ENCODE measurements at places on chromosomes 16 and 17. TPM values are rescaled to one million over a fixed set of nuclear protein-coding genes. Genes with fewer than 3 reads are reported as not detected.

DNA sequence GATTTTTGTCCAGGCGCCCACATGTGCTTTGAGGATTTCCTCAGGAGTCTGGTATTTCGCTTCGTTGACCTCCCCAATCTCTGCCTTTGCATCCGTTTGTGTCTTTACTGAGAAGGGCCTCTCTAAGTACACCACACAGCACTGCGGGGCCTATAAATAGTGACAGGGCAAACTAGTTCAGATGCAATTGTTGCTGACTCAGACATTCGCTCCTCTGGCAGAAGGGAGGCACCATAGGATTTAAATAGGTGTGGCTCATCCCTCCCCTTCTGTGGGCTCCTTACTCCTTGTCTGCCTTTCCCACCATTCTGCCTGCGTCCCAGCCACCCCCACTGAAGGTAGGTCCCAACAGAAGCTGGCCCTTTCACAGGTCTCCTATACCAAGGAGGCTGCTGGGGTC, 192.3 kb downstream of the SHISA9 start:
- no peak overlapping the region for H3K27ac ChIP-seq
- H3K4me1 ChIP-seq: no peaks in the 10 kb centered on the region
- H3K36me3 ChIP-seq: no peaks in the 10 kb centered on the region
- H3K4me3 ChIP-seq: no peak overlapping the region
- no peaks in the 10 kb centered on the region for H3K27me3 ChIP-seq

The MILR1 gene
- total RNA-seq: 10.1 TPM

The DNAI2 gene
- total RNA-seq: not detected

DNA sequence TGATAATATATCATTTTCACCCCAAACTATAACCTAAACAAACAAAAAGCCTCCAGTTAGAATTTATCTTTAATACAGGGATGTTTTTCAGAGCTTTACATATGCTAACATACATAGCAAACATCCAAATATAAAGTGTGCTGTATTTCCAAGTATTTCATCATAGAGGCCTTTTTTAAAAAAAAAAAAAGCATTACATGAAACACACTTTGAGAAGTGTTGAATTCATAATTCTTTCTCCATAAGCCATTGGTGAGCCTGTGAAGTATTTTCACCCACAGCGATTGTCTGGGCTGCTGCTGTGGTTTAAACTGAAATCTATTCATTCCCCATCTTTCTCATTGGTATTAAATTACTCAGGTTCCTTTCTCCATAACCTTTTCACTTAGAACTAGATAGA, 503.4 kb upstream of the CDH8 start:
- H3K36me3 ChIP-seq: no peaks in the 10 kb centered on the region
- no peaks in the 10 kb centered on the region for H3K27me3 ChIP-seq
- no peak for DNase-seq
- no peak overlapping the region for H3K27ac ChIP-seq
- H3K4me3 ChIP-seq: no peak overlapping the region

GRCh38 chr16:57301126-57301817, 16.8 kb upstream of the PLLP start:
- DNase-seq: no peak
- peak overlapping the region; percentile 36 for H3K4me3 ChIP-seq
- peaks cover 18% of the 10 kb centered on the region for H3K4me1 ChIP-seq
- no peaks in the 10 kb centered on the region for H3K27me3 ChIP-seq

The HBZ gene
- total RNA-seq: not detected

DNA sequence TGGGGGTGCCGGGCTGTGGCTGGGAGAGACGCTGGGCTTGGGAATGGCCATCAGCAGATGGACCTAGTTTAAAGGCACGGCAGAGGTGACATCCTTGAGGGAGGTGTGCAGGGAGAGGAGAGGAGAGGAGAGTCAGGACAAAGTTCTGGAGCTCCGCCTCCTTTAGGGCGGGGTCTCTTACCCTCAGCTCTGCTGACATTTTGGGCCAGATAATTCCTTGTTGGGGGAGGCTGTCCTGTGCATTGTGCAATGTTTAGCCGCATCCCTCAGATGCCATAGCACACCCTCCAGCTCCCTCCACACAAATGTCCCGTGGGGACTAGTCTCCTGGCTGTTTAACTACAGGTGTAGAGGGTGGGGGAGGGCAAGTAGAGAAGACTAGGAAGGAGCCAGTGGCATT, 48.3 kb downstream of the ARHGAP23 start:
- DNase-seq: no peak
- H3K27me3 ChIP-seq: no peaks in the 10 kb centered on the region
- no peak overlapping the region for H3K4me3 ChIP-seq
- H3K36me3 ChIP-seq: no peaks in the 10 kb centered on the region
- peaks cover 3% of the 10 kb centered on the region for H3K4me1 ChIP-seq

- H3K4me3 ChIP-seq: no peak overlapping the region
- H3K27ac ChIP-seq: no peak overlapping the region
- no peaks in the 10 kb centered on the region for H3K27me3 ChIP-seq
- DNase-seq: no peak
These were observed 670.9 kb downstream of the TOX3 start for GRCh38 chr16:51875834-51876600.

The RUSF1 gene
- 44.3 TPM for total RNA-seq

The PIRT gene
- not detected for total RNA-seq

The PERCC1 gene
- total RNA-seq: not detected

The KARS1 gene
- total RNA-seq: 148 TPM

DNA sequence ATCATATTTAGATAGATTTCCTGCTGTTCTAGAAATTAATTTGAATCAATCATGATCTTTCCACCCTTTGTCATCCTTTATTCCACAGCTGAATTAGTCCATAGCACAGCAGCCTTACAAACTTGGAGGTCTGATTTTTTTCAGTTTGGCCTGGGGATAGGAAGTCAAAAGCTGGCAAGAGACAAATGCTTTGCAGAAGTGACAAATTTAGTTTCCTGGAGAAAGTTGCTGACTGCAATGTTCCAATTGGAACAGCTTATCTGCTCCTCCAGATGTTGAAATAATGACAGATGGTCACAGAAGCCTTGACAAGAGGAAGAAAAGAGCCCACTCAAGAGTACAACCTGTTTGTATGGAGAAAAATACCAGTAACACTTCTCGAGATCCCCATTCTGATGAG, 1276.1 kb upstream of the CDH8 start:
- H3K27ac ChIP-seq: no peak overlapping the region
- no peaks in the 10 kb centered on the region for H3K27me3 ChIP-seq
- H3K36me3 ChIP-seq: no peaks in the 10 kb centered on the region
- no peak for DNase-seq
- no peaks in the 10 kb centered on the region for H3K4me1 ChIP-seq

The KRT9 gene
- total RNA-seq: not detected

The KRT24 gene
- total RNA-seq: not detected

The TSPOAP1 gene
- total RNA-seq: 4.3 TPM

All from PC-3 (cell line).